ENCODE measurements at places on chromosomes 2 and 18.

GRCh38 chr2:222943820-222944219 is 83.0 kb downstream of the ACSL3 start:
- DNase-seq = peak; percentile 40

GRCh38 chr18:11271954-11272353 is 122.6 kb upstream of the PIEZO2 start:
- DNase-seq = no peak

DNA sequence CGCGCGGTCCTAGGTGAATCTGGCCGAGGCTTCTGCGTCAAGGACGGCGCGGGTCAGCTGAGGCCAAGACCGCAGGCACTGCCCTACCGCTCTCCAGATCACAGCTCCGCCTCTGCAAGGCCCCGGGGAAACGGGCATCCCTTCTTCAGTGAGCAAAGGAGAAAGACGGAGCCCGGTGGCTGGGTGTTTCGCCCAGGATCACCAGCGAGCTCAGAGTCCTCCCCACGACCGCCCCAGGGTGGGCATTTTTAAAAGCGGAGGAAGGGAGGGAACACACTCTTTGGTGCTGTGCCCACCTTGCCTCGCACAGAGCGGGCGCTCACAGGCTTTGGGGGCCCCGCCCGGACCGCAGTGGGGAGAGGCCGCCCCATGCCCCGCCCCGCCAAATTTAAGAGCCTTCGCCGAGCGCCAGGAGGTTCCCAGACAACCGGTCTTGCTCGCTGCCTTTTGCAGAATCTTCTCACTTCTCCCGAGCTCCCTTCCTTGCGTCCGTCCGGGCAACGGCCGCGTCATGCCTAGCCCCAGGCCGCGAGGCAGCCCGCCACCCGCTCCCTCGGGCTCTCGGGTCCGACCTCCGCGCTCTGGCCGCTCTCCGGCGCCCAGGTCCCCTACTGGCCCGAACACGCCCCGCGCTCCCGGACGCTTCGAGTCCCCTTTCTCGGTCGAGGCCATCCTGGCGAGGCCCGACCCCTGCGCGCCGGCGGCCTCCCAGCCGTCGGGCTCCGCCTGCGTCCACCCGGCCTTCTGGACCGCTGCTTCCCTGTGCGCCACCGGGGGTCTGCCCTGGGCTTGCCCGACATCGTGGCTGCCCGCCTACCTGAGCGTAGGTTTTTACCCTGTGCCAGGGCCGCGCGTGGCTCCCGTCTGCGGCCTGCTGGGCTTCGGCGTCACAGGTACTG is at the start of gene NOTO:
NOTO (plus strand) TSS at position 419 of the 899 bp plus-strand sequence; CDS start at position 512, 93 bp downstream.
- peak; percentile 21 for DNase-seq

DNA sequence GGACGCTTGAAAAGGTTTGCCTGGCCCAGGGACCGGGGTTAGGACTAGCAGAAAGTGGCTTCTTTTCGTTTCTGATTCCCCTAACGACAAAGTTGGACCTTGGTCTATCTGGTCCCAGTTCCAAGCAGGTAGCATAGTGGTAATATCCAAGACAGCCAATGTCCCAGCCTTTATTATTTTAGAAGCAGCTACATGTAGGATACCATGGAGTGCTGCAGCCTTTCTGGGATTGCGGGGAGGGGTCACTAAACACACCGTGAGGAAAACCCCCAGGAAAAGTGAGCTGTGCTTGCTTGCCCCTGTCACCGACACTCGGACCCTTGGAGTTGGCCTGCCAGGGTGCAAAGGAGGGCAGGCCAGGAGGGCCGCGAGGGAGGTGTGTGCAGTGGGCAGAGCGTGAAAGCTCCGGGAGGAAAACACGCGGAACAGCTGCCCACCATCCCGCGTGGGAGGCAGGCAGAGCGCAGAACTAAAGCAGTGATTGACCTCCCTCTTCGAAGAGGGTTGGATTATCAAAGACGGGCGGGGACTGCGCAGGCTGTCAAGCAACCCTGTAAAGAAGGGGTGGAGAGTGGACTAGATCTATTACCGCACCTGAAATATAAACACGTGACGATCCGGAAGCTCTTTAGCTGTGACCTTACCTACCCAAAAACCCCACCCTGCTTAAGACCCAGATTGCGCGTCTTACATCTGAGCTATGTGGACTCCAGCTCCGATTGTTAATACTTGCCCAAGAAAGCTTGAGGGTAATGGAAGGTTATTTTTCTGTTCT is 624 bp upstream of the MAP4K3 start:
- peak; percentile 28 for DNase-seq

DNA sequence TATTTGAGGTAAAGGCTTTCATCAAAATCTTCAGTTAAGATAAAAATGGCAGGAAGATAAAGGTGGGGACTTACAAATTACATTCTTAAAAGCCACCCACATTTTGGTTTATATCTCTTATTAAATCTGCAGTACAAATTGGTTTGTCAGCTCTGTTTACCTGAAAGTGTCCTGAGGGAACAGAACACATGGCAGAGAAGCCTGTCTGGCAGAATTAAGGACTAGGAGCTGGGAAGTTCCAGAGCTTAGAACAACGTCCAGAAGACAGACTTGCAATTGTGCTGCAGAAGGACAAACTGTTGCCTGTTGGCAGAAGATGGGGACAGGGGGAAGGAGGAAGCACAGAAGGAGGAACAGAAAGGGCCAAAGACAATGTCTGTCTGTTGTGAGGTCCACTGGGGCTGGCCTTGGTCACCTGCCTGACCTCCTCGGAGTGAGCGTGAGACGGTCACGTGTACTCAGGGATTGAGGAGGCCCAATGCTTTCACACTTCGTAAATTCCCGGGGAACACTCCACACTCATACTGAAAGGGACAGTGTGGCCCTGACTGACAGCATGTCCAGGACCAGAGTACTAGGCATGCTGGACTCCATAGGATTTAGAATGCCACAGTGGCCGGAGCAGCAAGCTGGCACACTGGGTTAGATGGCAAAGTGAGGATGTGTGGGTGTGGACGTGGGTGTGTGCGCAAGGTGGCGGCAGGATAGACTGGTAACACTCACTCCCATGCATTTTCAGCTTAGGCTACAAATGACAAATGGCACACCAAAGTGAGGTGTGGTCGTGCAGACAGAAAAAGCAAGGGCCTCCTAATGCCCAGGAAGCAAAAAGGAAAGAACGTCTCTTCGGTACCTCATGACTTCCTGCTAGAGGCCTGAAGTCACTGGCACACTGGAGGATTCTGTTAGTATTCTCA is 210.9 kb upstream of the REV1 start:
- DNase-seq = no peak

DNA sequence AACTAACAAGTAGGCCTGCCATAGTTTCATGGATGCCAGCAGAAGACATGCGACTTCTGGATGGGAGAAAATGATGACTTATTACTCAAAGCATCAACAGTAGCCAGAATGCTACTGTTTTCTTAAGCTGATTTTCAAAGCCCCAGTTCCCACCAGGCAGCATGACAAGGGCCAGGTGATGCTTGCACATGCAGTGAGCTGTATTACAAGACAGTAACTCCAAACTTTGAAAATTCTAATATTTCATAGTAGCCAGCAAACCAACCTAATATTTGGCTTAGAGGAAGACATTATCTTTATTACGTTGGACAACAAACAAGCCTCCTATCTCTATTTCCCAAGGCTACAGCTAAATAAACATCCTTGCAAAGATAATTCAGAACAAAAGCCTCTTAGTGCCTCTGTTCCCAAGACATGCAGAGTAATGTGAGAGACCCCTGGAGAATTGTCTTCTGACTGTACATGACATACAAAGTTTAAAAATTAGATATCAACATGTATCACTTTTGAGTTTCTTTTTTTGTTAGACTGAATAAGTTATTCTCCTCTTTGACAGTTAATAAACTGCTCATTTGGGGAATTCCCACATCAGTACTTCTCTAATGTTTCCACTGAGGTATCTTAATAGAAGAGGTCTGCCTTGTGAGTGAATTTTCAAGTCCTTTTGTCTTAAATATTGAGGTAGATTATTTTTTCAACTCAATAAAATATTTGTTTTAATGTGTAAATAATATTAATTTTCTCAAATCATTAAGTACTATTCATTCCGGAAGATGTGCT is 367.6 kb upstream of the CWC22 start:
- no peak for DNase-seq

DNA sequence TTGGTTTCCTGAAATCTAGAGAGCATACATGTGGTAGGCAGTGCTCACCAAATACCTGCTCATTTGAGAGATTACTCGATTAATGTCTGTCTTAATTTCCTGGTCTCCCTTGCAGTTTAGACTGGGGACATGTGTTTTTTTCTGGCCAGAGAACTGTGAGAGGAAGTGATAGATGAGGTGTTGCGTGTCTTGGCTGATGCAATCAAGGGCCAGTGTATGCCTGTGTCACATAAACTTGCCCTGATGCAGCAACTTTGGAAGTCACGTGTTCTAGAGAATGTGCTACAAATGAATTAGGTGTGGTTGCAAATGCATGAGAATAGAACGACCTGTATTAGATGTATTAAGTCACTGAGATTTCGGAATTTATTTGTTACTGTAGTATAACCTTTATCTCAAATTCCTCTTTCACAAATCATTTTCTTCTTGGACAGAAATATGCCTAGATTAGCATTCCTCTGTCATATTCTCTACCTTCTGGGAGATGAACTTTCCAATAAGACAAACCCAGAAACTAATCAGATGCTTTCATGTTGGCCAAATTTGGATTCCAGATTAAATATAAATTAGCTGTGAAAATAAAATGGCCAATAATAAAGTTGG is 9.9 kb upstream of the IL1A start:
- peak; percentile 93 for DNase-seq

DNA sequence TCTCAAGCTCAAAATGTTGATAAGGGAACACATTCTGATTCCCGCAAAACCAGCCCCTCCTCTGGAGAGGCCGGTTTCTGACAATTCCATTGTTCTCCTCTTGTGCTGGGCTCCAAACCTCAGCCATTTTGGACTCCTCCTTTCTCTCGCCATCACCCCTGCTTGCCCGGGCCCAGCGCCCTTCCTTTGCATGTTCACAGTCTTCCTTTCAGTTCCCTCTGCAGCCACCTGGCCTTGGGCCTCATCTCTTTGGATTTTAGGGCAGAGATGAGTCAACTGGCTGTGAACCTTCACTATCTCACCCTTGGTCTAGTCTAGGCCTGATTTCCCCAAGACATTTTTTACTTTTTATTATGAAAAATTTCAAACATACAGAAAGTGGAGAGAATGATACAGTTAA is 155.9 kb upstream of the MAP3K20 start:
- no peak for DNase-seq

- peak; percentile 48 for DNase-seq
These were observed 9.5 kb downstream of the CERS6 start for GRCh38 chr2:168465594-168465993.

DNA sequence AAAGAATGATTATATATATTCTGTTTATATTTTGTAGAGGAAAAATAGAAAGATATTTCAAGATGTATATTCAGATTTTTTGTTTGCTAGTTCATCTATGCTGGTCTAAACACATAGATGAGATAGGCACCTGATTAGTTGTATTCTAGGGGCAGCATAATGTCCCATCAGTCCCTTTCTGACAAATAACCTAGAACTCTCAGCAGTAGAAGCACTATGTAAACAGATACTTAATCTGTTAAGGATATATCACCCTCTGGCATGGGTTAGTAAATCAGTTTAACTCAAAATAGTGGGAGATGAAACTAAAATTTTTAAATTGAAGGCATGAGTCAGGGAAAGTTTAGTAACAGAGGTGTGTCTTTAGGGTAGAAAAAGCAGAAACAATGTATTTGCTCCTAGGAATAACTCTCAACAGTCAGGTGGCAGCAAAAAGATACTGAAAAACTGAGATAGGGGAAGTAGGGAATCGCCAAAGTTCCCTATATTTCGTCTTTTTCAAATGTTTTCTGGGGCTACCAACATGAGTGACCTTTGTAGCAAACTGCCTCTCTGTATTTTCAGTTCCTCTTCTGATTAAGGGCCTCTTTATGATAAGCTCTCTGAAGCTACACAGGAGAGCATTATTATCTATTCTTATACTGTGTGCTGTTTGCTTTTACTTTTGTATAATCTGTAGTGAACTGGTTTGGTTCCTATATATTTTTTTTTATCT is 5.7 kb downstream of the PPP1R1C start:
- no peak for DNase-seq

- peak; percentile 31 for DNase-seq
These were observed 210.6 kb upstream of the AGAP1 start for GRCh38 chr2:235283246-235283645.

- DNase-seq = no peak
These were observed 92.7 kb downstream of the VWC2L start for GRCh38 chr2:214503568-214503967.

GRCh38 chr18:63679820-63680606 is 18.3 kb upstream of the SERPINB3 start:
- DNase-seq = peak; percentile 11

DNA sequence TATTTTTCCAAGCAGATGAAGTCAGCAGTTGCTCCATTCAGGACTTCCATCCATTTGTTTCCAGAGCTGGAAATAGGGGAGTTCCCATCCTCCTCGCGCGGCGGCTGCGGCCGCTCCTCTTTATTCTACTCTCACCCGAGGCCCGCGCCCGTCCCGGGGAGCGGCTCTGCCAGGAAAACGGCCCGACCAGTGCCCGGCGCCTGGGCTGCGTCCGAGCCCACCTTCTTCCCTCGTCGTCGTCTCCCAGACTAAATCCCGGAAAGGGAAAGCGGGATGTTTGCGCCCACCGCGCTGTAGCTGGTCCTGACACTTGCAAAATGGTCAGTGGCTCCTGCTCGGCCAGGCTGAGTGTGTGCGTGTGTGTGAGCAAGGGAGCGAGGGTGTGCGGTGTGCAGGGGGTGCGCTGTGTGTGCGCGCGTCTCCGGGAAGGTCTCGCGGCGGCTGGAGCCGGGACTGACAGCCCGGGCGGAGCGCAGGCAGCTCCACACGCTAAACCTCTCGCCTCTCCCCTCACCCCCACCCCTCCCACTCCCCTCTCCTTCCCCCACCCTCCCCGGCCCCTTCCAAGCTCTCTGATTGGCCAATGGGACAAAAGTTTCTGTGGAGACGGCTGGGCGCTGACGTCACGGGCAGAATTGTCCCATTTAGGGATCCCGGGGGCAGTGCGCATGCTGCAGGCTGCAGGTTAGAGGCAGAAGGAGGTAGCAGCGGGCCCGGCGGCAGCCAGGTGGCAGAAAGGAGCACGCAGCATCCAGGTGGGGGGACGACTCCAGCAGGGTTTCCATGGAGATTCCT is at the start of gene NOL4:
NOL4 (minus strand) TSS at position 491 of the 795 bp plus-strand sequence. CDS start 1,660 bp downstream, outside the sequence.
- no peak for DNase-seq

- no peak for DNase-seq
These were observed 102.3 kb upstream of the OSR1 start for GRCh38 chr2:19460761-19461160.

DNA sequence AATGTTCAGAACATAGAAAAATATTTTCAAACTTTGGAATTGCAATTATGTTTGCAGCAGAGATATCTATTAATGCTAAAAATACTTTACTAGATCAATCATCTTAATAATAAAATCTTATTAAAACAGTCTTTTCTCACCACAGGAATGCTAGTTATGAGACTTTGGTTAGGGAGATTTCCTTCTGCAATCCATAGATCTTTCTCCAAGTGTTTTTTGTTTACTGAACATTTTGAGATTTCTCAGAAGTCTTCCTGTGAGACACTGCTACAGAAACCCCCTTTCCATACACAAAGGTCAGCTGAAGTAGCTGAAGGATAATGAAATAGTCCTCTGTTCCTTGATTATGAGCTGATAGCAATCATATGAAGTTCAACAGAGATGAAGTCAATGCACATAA is 59.4 kb upstream of the RAPH1 start:
- peak; percentile 26 for DNase-seq

All from fibroblast of mammary gland (primary cell).